ENCODE measurements at places on chromosomes 7 and 10.
A peak's percentile ranks its signal among the peaks of the same experiment; 100 is the strongest.

- DNase-seq: no peak
Measured at GRCh38 chr10:63145782-63146181, 12.7 kb downstream of the NRBF2 start.

DNA sequence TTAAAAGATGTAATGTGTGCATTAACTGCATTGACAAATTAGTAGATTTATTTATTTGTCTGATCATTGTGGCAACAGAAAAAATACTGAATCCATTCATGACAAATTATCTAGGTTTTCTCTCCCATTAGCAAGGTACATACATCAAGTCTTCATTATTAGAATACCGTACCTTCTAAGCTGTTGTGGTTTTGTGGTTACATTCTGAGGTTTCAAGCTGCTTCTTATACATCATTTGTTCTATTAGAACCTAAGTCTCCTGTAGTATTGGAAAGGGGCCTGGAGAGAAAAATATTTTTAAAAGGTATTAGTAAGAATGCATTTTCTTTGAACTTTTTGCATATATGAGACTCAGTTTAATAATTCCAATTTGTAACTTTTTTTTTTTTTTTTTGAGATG, 26.3 kb upstream of the CACNB2 start:
- no peak for DNase-seq

DNA sequence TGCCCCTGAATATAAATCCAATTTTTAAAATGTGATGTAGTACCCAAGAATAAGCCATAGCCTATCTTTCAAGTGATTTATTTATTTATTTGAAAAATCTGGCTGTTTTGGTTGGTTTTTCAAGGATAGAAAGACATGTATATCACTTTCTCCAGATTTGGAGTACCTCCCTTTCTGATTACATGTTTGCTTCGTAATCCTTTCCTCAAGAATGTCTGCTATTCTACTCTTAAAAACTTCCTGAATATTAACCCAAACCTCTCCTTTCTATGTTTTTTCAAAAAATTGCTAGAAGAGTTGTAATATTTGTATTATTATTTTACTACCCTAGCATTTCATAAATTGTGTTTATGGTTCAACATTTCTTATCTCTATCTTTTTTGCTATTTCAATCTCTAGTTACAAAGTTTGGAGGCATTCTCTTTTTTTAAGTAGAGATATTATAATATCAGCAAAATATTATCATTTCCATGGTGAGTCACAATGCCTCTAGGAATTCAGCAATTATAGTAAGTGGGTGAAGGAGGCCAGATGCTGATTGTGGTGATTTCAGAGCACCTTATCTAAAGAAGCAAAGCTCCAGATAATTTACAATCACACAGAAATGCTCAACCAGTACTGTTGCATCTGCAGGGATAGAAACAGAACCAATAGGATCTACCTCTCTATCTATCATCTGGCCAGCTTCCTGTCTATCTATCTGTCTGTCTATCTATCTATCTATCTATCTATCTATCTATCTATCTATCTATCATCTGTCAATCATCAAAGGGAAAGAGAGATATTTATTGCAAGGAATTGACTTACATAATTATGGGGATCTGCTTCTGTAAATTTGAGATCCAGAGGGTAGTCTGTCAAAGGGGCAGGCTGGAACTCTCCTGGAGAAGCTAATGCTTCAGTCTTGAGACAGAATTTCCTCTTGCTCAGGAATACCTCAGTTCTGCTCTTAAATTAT, 412.5 kb upstream of the SEMA3C start:
- DNase-seq: no peak

DNA sequence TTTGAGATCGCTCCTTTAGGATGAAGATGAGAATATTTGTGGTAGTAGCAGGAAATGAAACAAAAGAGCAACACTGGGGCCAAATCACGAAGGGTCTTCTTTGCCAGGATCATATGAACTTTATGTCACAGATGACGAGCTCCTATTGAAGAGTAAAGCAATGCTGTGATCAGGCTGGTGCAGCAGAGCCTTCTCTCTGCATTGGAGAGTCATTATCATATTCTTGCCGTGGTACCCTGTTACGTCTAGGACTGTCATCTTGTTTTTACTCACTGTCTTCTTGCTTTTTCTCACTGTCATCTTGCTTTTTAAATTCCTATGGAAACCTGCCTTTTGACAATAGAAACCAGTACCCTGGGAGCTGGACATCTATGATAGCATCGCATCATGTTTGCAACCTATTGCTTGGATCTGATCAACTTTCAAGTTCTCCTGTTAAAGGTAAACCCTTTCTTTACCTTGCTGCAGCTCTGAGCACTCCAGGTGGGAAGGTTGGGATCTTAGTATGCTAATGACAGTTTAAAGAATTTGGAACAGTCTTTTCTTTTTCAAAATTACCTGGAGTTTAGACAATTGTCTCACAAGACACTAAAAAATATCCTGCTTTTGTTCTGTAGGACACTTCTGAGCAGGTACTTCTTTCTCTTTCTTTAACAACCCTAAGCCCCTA, 27.9 kb upstream of the CACNA2D1 start:
- DNase-seq: peak; percentile 37

GRCh38 chr7:38584443-38585210, 46.5 kb downstream of the AMPH start:
- DNase-seq: no peak

GRCh38 chr7:2055956-2056355, 176.8 kb downstream of the MAD1L1 start:
- no peak for DNase-seq

- DNase-seq: peak; percentile 78
Measured at GRCh38 chr10:50224330-50224952, 26.9 kb downstream of the ASAH2 start.

DNA sequence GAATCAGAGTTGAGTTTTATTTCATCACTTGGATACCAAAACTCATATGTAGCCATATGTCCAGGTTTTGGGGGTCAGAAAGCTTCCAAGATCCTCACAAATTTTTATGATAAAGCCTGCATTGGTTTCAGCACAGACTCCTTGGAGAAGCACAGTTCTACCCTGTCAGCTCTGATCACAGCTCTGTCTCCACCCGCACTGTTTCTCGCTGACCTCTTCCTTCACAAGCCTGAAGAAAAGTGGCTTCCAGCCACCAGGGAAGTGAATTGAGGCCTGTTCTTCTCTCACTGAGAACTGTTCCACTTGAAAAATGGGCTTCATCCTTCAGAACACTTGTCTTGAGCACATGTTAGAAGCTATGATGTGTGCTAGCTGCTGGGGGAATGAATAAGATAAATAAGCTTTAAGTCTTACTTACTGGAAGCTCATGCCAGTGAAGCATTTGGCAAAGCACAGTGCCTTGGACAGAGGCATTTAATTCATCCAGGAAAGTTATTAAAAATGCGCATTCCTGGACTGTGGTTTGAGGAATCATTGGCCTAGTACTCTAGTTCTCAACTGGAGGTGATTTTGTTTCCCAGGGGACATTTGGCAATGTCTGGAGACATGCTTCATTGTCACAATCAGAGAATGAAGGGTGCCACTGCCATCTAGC, 133.6 kb downstream of the BMPER start:
- no peak for DNase-seq

DNA sequence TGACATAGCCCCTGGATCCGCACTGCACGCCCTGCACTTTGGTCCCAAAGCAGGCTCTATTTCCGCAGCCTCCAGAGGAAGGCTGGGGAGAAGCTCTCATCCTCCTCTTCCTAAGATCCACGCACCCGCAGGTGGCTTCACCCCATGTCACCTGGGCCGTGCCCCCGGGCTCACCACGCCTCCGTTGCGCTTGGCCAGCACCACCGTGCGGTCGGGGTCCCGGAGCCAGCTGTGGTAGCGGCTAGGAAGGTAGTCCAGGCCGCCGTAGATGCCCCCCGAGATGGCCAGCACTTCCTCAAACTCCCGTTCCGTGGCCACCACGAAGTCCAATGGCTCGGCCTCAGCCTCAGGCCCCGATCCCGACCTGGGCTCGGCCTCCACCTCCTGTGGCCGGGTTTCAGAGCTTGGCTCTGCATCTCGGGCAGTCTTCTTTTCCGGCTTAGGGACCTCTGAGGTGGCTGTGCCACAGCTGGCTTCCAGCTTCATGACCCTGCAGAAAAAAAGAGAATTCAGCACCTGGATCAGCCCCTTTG, 5.7 kb downstream of the NAT16 start:
- DNase-seq: peak; percentile 64

- DNase-seq: no peak
Measured at GRCh38 chr7:56447864-56448693, 331.9 kb upstream of the NUPR2 start.

DNA sequence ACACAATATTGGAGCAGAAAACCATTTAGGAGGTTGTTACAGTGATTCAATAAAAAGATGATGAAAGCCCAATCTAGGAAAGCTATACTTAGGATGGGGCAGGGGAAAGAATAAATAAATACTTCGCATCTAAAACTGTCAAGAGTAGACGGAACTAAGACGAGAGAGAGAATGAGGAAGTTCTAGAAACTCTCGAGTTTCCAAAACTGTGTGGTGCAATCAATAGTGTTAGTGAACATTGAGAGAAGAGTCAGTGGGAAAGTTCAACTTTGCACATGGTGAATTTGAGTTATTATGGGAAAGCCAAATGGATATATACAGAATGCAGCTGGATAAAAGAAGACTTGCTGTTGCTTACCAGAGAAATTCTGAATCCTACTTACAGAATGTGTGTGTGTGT, 133.8 kb upstream of the MEOX2 start:
- DNase-seq: no peak

Data from GM23338 (cell line).